ENCODE measurements at places on chromosomes 5 and 9. TPM values are rescaled to one million over a fixed set of nuclear protein-coding genes. Genes with fewer than 3 reads are reported as not detected.

FBP1 gene
- not detected for total RNA-seq

FGFR4 gene
- total RNA-seq: 5.5 TPM

ANKRD34B gene
- not detected for total RNA-seq

CCDC152 gene
- 2.8 TPM for total RNA-seq

PDZD2 gene
- total RNA-seq: 14.5 TPM

LURAP1L gene
- 3.6 TPM for total RNA-seq

CCDC171 gene
- total RNA-seq: 1.1 TPM

LIX1 gene
- total RNA-seq: not detected

All from foreskin keratinocyte (primary cell).